ENCODE measurements at places on chromosomes 11 and 22.

- no peak for DNase-seq
Observed at GRCh38 chr22:36606114-36606513, 77.1 kb upstream of the EIF3D start.

DNA sequence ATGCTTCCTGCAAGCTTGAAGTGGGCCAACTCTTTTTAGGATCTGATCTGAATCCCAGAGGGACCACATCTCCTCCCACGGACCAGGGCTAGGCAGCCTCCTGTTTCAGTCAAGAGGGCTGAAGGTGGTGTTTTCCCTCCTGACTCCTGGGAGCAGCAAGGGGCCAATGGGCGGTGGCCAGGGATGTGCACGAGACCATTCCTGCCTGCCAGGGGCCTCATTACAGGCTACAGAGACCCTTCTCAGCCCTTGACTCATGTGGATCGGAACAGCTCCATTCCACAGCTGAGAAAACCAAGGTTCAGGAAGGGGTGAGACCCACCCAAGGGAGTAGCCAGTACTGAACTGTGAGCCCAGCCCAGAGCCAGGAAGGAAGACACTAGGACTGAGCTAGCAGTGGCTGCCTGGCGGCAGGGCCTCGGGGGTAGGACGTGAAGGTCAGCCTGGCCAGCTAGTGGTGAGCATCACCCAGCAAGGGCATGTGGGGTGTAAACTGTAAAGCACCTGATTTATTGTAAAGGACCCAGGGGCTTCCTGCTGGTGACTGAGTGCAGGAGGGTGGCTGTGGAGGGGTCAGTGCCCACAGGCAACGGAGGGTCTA, 3.4 kb upstream of the P2RY6 start:
- no peak for DNase-seq

GRCh38 chr22:41341990-41342389, 39.8 kb upstream of the TEF start:
- DNase-seq, result no peak

GRCh38 chr11:82906236-82906635, 4.7 kb downstream of the DDIAS start:
- no peak for DNase-seq

- no peak for DNase-seq
Observed at GRCh38 chr22:25903294-25903693, 161.3 kb downstream of the MYO18B start.

DNA sequence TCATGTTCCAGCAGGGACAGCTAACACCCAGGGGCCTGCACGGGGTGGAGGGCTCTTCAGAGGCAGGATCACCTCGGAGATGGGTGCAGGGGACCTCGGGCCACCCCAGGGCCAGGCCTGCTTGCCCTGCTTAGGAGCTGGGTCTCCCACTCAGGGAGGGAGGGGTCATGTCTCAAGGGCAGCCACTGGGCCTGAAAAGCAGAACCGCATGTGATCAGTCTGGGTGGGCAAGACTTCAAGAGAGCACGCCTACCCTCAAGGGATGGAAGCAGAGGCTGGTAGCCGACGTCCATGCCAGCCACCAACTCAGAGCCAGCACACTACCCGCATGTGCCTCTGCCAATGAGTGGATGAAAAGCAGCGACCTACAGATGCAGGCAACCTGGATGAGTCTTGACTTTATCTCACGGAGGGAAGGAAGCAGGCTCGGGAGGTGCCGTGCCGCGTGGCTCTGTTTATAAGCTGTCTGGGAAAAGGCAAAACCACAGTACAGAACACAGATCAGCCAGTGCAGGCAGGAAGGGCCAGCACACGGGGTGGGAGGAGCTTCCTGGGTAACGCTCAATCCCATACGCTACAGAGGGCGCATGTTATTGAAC, 16.0 kb downstream of the TBX1 start:
- no peak for DNase-seq

DNA sequence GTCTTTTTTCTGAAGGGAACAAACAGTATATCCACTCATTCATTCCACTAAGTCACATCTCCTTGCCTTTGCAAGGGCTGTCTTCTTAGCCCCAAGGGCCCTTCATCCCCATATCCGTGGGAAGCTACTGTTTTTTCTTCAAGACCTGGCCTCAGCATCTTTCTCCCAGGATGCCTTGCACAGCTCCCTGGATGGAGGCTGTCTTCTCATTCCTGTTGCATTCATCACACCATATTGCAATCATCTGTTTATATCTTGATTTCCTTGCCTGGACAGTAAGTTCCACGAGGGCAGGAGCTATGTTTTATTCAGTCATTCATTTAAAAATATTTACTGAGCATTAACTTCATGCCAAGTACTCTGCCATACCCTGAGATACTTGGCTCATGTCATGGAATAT, 29.3 kb upstream of the NECTIN1 start:
- DNase-seq, result no peak

- no peak for DNase-seq
Observed at GRCh38 chr22:20783844-20784723, 10.2 kb downstream of the SERPIND1 start.

GRCh38 chr22:40054486-40054885, 59.7 kb downstream of the FAM83F start:
- DNase-seq, result no peak

DNA sequence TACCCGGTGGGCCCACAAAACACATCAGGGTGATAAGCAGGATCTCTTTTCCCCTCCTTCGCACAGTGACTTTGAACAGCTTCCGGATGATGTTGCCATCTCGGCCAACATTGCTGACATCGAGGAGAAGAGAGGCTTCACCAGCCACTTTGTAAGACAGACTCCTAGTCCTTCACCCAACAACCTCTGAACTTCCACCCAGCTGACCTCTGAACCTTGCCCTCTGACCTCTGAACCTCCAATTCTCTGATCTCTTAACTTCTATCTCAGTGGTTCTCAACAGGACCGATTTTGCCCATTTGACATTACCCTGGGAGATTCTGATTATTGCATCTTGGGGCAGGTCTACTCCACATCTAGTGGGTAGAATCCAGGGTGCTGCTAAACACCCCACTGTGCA, 3.2 kb downstream of the NCF4 start:
- no peak for DNase-seq

GRCh38 chr11:11980200-11980599, 28.2 kb downstream of the DKK3 start:
- DNase-seq, result no peak

DNA sequence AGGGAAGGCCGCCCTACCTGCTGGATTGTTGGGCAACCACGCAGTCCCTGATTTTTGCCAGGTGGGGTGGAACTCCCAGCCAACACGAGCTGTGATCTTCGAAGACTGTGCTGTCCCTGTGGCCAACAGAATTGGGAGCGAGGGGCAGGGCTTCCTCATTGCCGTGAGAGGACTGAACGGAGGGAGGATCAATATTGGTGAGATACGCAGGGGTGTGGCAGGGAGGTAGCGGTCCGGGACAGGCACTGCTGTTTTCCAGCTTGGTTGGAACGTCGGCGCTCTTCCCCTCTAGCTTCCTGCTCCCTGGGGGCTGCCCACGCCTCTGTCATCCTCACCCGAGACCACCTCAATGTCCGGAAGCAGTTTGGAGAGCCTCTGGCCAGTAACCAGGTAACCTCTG, 7.6 kb downstream of the ACAD8 start:
- no peak for DNase-seq

- DNase-seq, result no peak
Observed at GRCh38 chr11:65047581-65048422, 6.8 kb downstream of the SAC3D1 start.

DNA sequence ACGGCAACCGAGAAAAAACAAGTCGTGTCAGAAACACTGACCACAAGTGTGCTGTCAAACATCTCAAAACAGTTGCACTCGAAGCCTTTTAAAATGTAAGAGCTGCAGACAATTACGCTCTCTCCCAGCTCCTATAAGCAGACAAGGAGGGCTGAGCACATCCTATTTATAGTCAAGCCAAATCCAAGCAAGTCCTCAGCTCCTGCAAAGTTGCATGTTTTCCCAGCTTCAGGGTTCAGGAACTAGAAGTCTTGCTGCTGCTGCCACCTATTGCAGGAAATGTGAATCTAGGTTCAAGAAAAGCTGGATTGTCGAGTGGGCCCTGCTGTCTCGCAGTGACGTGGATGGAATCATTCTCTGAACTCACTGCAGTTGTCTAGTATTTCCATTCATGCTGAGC, 15.5 kb downstream of the EFCAB6 start:
- peak; percentile 51 for DNase-seq

DNA sequence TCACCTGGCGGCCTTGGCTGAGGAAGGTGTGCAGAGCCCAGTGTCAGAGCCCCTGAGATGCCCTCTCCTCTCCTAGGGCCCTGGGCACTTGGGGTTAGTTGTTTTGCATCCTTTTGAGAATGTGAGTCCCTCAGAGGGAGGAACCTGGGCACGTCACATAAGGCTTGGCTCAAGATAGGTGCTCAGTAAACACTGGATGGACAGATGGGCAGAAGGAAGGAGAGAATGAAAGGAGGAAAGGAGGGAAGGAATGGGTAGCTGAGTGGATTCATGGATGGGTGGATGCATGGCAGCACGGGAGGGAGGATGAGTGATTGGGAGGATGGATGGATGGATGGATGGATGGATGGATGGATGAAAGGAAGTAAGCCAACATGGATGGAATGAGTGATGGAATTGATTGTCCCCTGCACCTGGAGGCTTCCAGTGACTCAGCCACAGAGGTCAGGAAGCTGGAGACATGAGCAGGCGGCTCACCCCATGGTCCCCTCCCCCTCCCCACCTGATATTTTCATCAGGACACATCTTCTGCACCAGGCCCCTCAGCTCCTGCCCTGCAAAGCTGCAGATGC, 62.2 kb downstream of the IGLL1 start:
- DNase-seq, result no peak

- DNase-seq, result peak; percentile 91
Observed at GRCh38 chr11:72751116-72752087, 806 bp downstream of the ARAP1 start.

- DNase-seq, result no peak
Observed at GRCh38 chr22:28250036-28250695, 331.1 kb upstream of the PITPNB start.

- DNase-seq, result no peak
Observed at GRCh38 chr22:34434371-34434770, 514.1 kb upstream of the LARGE1 start.

GRCh38 chr11:47980907-47981621, 705 bp downstream of the PTPRJ start:
- DNase-seq, result no peak

- DNase-seq, result no peak
Observed at GRCh38 chr22:27517361-27518155, 284.0 kb downstream of the MN1 start.

DNA sequence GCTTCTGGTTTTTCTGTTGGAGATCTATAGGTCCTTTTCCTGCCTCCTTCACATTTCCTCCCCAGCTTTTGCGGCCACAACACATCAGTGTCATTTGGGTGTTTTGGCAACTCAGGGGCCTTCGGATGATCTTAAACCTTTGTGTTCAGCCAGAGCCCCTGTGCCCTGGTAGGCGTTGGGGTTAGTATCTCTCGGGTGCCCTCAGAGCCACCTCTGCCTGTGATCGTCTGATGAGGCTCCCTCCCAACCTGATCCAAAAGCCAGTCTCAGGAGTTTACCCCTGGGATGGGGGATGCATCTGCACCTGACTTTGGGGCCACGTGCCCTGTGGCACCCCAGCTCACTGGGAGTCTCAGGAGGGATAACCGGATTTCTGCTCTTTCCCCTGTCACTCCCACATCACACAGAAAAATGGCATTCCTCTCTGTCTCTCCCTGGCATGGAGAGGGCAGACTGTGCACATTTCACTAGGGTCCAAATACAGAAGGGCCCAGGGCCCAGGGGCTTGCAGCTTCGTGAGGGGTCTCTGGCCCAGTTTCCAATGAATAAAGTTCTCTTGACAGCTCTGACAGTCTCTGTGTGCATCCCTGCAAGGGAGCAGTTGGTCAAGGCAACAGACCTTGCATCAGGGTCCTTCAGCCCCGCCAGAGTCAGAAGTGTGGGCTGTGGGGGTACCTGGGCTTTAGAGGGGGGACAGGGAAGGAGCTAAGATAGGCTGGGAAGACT, 2.6 kb downstream of the RNF26 start:
- DNase-seq, result no peak

GRCh38 chr11:84564180-84564866, 1062.8 kb downstream of the DLG2 start:
- no peak for DNase-seq

- no peak for DNase-seq
Observed at GRCh38 chr11:127238321-127238720, 237.8 kb upstream of the KIRREL3 start.

- no peak for DNase-seq
Observed at GRCh38 chr11:132357811-132358572, 987.6 kb downstream of the NTM start.

GRCh38 chr22:32957200-32957803, 100.9 kb downstream of the SYN3 start:
- no peak for DNase-seq

DNA sequence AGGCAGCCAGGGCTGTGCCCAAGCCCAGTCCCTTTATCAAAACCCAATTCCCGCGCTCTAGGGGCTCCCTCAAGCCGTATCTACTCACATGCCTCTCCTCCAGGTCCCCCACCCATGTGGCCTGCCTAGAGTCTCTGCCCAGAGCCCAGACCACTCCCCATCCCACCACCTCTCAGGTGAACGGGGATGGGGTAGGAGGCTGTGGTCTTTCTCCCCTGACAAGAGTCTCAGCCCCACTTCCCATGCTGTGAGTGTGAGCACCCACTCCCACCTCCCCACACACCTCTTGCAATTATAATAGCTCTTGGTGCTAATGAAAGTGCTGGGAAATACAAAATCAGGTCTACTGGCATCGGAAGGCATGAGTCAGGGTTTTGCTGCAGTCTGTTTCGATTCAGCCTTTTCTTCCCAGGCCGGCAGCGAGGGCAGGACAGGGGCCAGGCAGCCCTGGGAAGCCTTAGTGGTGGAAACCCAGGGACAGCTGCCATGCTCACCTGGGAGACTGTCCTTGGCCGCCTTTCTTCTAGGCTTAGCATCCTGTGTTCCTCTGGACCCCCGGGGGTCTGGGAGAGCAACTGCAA, 16.7 kb upstream of the TMPRSS4 start:
- DNase-seq, result no peak

- no peak for DNase-seq
Observed at GRCh38 chr11:23280088-23280487, 419.8 kb upstream of the CCDC179 start.
